ENCODE measurements at places on chromosomes 1 and 21.

GRCh38 chr1:213269829-213270228 lies 218.8 kb downstream of the RPS6KC1 start:
- no peak for DNase-seq

- no peak for DNase-seq
Measured at GRCh38 chr1:204251286-204251685, 37.5 kb upstream of the GOLT1A start.

GRCh38 chr1:45299981-45300668 lies 26.6 kb upstream of the HPDL start:
- peak; percentile 34 for DNase-seq

DNA sequence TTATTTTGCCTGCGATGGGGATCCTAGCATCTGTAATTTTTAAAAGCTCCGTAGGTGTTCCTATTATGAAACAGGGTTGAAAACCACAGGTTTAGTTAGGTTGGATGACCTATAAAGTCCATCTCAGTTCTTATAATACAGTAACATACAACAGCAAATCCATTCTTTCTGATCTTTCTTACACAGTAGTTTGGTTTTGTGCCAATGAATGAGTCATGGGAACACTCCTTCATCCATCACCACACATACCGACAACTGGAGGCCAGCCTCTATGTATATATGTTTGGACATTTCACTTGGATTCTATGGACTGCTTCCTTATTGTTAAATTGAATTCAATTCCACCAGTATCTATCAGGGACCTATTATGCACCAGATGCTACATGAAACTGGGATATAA lies 118.4 kb upstream of the L1TD1 start:
- peak; percentile 44 for DNase-seq

GRCh38 chr1:19815801-19816736 lies 986 bp upstream of the RNF186 start:
- no peak for DNase-seq

GRCh38 chr21:9755611-9756010 lies 765.8 kb upstream of the TPTE start:
- DNase-seq = no peak

GRCh38 chr1:86826856-86827255 lies 87.1 kb downstream of the SELENOF start:
- DNase-seq = no peak

- no peak for DNase-seq
Measured at GRCh38 chr1:164021813-164022212, 537.2 kb upstream of the PBX1 start.

DNA sequence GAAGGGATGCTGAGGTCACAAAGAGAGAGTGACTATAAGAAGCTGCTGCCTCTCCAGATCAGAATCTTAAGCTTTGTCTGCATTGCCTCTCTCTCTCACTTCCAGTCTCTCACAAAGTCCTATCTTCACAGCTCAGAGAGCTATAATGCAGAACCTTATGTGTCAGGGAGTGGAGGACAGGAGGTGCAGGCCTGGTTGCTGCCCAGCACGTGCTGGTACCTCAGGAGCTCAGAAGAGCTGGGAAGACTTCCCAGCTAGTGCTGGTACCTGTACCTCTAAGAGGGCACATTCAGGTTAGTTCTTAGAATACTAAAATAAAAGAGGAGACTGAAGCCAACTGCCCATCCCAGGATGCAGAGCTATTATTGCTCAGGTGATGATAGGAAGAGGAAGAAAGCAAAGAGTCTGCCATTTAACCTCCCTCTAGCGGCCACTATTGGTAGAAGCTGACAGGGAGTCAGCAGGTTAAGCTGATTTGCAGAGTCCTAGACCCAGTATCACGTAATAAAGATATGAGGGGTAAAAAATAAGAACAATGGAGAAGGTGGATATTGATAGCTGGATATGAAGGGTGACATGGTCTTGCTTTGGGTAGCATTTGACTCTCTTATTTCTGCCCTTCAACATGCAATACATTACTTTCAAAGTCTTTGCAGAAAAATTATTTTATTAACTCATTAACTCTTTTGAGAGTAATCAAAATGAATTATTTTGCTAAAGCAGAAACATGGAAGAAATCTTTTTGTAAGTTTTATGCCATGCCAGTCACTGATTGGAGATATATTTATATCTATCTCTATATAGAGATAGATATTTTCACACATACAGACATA lies 138.1 kb upstream of the HMCN1 start:
- DNase-seq = peak; percentile 22

DNA sequence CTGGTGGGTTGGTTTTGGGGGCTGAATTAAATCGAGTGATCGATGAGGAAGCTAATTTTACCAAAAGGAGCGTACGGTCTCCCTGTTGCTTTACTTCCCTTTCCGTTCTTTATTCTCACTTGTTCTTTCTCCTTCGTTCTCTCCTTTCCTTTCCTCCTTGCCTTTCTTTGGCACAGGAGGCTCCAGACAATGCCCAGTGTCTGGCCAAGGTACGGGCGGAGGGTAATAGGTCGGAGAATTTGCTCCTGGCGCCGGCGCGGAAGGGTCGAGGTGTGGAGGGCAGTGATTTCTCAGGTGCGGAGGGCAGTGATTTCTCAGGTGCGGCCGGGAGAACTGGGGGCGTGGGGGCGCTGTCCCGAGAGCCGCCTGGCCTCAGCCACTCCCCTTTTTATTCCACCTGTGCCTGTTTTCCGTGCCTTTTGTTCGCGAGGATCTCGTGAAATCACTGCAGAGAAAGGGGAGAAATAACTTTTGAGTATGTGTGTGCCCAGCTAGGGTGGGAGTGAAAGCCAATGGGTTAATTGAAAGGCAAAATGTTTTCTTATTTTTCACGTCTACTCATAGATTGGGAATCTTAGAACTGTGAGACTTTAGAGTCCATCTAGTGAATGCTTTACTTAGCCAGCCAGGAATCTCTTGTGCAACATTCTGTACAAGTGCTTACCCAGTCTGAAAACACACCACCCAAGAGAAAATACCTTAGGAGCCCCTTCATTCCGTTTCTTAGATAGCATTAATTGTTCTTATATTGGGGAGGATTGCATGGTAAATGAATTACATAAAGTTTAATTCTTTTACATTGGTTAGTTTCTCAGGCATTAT lies 1.3 kb downstream of the FNBP1L start:
- no peak for DNase-seq

DNA sequence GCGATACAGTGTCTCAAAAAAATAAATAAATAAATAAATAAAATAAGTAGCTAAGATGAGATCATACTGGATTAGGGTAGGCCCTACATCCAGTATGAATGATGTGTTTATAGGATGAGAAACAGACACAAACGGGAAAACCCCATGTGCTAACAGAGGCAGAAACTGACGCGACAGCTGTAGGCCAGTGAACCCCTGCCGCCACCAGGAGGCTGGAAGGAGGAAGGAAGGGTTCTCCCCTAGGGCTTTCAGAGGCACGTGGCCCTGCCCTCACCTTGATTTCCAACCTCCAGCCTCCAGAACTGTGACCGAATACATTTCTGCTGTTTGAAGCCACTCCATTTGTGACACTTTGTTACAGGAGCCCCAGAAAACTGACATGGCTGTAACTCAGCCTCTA lies 38.5 kb downstream of the CHD5 start:
- DNase-seq = no peak

GRCh38 chr1:78081980-78082860 lies 36.5 kb downstream of the GIPC2 start:
- no peak for DNase-seq

- no peak for DNase-seq
Measured at GRCh38 chr1:230536641-230537155, 105.6 kb upstream of the COG2 start.

GRCh38 chr21:25911730-25912401 lies 177.1 kb downstream of the GABPA start:
- no peak for DNase-seq

- DNase-seq = no peak
Measured at GRCh38 chr1:226457307-226457712, 49.4 kb upstream of the PARP1 start.

- DNase-seq = no peak
Measured at GRCh38 chr1:22212400-22213233, 69.7 kb upstream of the WNT4 start.

- DNase-seq = no peak
Measured at GRCh38 chr1:107481756-107482384, 341.0 kb downstream of the NTNG1 start.

- no peak for DNase-seq
Measured at GRCh38 chr1:214004014-214004413, 16.2 kb downstream of the PROX1 start.

GRCh38 chr1:206742719-206743383 lies 27.7 kb upstream of the IL19 start:
- DNase-seq = no peak

DNA sequence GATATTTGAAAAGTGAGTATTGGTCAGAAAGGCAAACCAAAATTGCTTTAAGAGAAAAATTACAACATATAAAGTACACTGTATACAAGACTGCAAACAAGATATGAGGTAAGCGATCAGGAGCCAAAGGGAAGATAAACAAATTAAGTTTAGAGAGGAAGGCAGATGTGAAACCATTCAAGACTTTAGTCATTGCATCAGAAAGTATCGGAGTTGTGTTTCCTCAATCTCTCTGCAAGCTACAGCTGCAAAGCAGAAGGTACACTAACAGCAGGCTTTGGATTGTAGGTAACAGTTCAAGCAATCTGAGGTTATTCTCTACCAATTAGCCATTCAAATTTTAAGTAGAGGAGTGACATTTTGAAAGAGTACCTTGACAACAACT lies 21.3 kb upstream of the TLCD4 start:
- DNase-seq = no peak

- DNase-seq = no peak
Measured at GRCh38 chr1:101185421-101185820, 51.4 kb upstream of the S1PR1 start.

DNA sequence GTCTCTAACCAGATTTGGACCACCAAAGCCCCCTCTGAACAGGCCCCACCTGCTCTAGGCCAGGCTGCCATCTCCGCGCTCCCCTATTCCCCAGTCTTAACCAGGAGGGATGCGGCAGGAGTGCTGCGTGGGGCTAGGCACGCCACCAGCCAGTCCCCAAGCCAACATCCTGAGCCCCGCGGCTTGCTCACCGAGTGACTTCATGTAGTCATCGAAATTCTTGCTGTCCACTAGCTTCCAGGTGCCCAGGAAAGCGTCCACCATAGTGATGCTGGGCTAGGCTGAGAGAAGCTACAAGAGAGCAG lies 173 bp downstream of the FABP3 start:
- no peak for DNase-seq

DNA sequence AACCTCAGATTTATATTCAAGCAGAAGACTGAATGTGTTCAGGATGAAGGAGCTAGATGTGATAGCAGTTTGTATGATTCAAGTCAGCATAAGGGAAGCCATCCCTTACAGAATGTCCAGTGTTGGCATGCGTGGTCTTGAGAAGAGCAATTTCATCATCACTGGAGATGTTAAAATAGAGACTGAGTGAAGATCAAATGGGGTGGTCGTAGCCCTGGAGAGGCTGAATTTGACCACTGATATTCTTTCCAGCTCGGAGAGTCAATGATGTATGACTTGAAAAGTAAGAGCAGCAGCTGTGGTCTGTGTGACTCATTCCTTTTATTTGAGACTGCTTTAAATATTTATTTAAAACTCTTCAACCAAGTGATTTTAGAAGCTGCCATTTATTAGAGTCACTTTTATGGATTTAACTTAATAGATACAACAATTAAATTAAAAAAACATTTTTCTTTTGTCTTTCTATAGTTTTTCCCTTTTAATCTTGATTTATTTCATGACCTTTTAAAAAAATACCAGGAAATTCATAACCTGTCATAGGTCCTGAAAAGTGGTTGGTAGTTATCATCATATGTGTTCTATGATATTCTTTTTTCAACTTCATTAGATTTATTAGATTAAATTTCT lies 15.5 kb downstream of the FMN2 start:
- no peak for DNase-seq

- DNase-seq = no peak
Measured at GRCh38 chr1:107804741-107805140, 160.2 kb downstream of the VAV3 start.

DNA sequence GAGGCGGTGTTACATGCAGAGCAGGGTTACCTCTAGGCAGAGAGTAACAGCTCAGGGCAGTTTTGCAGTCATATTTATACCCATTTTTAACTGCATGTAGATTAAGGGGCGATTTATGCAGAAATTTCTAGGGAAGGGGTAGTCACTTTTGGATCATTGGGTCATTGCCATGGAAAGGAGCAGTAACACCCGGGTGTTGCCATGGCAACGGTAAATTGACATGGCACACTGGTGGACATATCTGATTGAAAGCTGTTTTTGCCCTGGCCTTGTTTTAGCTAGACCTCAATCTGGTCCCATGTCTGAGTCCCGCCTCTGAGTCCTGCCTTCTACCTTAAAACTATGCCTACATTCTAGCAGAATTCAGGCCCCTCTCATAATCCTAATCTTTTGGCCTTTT lies 11.8 kb upstream of the USP1 start:
- DNase-seq = no peak

DNA sequence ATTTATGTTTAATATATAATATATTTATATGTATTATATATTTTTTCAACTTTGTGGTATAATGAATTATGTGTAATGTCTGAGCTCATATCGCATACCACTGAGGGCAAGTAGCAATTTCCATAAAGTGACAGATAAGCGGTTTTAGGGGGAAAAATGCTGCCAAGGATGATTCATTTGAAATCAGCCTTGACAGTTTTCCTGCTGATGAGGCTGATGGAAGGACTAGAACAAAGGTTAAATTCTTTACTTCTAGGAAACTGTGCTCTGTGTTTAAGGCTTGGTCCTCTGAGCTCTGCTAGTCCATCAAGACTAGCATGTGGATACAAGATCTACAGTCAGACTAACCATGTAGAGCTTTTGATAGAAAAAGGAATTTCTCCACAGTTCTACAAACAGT lies 19.3 kb upstream of the DDAH1 start:
- no peak for DNase-seq

- no peak for DNase-seq
Measured at GRCh38 chr1:35432231-35432630, 125.0 kb downstream of the KIAA0319L start.

DNA sequence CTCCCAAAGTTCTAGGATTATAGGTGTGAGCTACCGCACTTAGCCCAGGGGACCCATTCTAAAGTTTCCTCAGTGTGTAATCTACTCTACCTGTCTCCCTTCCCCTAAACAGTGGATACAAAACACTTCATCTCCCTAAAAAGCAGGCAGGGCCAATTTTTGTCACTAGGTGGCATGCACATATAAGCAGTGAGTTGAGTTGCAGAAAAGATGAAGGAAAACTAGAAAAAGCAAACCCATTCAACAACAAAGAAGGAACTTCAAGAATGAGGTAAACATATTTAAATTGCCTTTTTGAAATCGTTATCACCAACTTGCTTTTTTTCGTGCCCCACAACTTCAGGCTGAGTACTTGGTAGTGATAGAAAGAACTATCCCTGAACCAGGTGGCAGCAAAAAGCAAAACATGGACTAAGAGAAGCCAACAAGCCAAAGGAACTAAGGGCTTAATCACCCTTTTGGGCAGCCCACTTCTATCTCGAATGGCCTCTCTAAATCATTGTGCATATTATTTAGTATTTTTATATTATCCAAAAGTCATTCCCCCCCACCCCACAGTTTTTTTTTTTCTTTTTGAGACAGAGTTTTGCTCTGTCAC lies 19.7 kb upstream of the ALDH9A1 start:
- no peak for DNase-seq
